B cell (primary cell): ENCODE measurements at places on chromosomes 7 and 10. TPM values are rescaled to one million over a fixed set of nuclear protein-coding genes. Genes with fewer than 3 reads are reported as not detected.

- H3K27ac ChIP-seq = no peak overlapping the region
- peaks cover 1% of the 10 kb centered on the region for H3K36me3 ChIP-seq
- H3K4me1 ChIP-seq = no peaks in the 10 kb centered on the region
These were observed 88.9 kb downstream of the RAPGEF5 start for GRCh38 chr7:22267930-22268615.

- H3K27me3 ChIP-seq = no peaks in the 10 kb centered on the region
- H3K27ac ChIP-seq = no peak overlapping the region
- H3K4me1 ChIP-seq = no peaks in the 10 kb centered on the region
- no peaks in the 10 kb centered on the region for H3K36me3 ChIP-seq
- no peak for DNase-seq
These were observed 225.4 kb downstream of the BMPER start for GRCh38 chr7:34130558-34131295.

DNA sequence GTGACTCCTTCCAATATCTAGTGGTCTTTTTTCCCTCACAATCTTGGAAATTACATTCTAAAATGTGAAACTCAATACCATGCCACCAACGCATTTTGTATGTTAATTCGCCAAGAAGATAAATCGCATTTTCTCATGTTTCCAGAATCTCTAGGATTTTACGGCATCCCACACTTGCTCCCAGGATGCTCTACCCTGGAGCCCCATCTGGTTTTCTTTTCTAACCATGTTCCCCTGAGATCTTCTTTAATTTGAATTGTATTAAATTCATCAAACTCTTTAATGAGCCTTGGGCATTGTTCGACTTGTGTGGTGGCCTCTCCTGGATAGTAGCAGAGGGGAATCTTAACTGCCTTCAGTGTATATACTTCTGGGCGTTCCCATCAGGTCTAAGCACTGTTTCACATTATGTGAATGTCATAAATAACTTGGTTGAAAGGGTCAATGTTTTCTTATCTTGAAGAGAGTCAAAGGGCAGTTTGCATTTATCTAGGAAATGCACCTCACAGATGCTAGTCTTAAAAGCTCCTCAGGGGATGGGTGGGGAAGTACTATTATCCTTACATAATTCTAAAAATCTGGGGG, 169.1 kb upstream of the MEOX2 start:
- no peaks in the 10 kb centered on the region for H3K4me1 ChIP-seq
- H3K27ac ChIP-seq = no peak overlapping the region
- no peak overlapping the region for H3K4me3 ChIP-seq
- H3K27me3 ChIP-seq = no peaks in the 10 kb centered on the region

DNA sequence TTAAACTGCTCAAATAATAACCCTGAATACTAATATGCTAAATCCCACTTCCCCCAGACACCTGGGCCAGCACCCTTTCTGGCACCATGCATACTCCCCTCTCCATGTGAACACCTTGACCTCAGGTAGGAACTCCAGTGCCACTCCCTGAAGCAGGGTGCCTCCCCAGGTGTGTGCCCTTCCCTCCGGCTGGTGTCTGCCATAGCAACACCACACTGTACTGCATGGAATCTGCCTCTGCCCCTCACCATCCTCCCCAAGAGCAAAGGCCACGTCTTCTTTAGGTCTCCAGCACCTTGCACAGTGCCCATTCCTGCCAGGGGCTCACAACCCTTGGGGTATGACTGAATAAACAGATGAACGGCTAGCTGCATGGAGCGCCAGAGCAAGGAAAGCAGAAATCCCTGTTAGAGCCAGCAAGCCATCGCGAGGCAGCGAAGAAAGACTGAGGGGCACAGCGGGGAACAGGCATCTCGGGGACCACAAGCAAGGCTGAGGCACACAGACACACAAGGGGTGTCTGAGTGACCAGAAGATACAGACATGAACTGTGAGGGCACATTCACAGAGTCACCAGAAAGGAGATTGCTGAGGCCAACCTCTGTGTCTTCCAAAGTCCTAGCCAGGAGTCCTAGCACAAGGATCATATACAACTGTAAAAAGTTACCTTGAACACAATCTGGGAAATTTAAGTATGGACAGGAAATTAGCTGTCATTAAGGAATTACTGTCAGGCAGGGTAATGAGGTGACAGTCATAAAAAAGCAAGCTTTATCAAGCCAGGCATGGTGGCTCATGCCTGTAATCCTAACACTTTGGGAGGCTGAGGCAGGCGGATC, 25.7 kb downstream of the COBL start:
- H3K27ac ChIP-seq = no peak overlapping the region
- H3K4me3 ChIP-seq = no peak overlapping the region
- no peaks in the 10 kb centered on the region for H3K36me3 ChIP-seq
- H3K4me1 ChIP-seq = no peaks in the 10 kb centered on the region
- no peaks in the 10 kb centered on the region for H3K27me3 ChIP-seq

- no peak overlapping the region for H3K27ac ChIP-seq
- no peak overlapping the region for H3K4me3 ChIP-seq
- H3K4me1 ChIP-seq = no peaks in the 10 kb centered on the region
These were observed 130.3 kb downstream of the SRI start for GRCh38 chr7:88089561-88089960.

GRCh38 chr10:89522463-89522862, 12.9 kb downstream of the SLC16A12 start:
- DNase-seq = no peak
- no peaks in the 10 kb centered on the region for H3K36me3 ChIP-seq
- H3K4me1 ChIP-seq = no peaks in the 10 kb centered on the region
- no peaks in the 10 kb centered on the region for H3K27me3 ChIP-seq
- H3K27ac ChIP-seq = no peak overlapping the region
- H3K4me3 ChIP-seq = no peak overlapping the region

DNA sequence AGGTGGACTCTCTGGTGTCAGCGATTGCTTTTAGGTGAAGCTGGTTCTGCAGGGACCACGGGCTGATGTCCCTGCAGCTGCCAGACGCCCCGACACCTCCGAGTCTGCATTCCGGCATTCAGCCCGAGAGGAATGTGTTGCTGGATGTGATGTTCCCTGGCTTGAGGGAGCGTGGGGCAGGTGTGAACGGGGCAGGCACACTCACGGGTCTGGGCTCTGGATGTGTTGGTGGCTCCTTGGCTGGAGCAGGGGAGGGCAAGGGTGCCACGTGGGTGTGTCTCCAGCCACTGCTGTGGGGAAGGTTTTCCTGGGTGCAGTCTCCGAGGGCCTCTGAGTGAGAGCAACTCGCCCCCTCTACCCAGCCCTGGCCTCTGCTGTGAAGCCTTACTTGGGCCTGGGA, 140.5 kb downstream of the CAMK1D start:
- H3K36me3 ChIP-seq = no peaks in the 10 kb centered on the region
- no peak for DNase-seq
- H3K27me3 ChIP-seq = no peaks in the 10 kb centered on the region
- H3K4me1 ChIP-seq = peaks cover 11% of the 10 kb centered on the region

CUBN gene
- 4.2 and 5.3 TPM in 2 replicates for total RNA-seq

- H3K27me3 ChIP-seq = no peaks in the 10 kb centered on the region
- no peaks in the 10 kb centered on the region for H3K36me3 ChIP-seq
- no peak overlapping the region for H3K27ac ChIP-seq
- no peak overlapping the region for H3K4me3 ChIP-seq
- no peak for DNase-seq
- H3K4me1 ChIP-seq = no peaks in the 10 kb centered on the region
These were observed 218.0 kb upstream of the ZNF32 start for GRCh38 chr10:43866712-43867111.

DRGX gene
- total RNA-seq = not detected in 2 replicates

GRCh38 chr7:93212881-93213280, 13.4 kb downstream of the HEPACAM2 start:
- H3K27me3 ChIP-seq = no peaks in the 10 kb centered on the region
- no peak overlapping the region for H3K27ac ChIP-seq
- no peak overlapping the region for H3K4me3 ChIP-seq
- no peaks in the 10 kb centered on the region for H3K36me3 ChIP-seq
- H3K4me1 ChIP-seq = no peaks in the 10 kb centered on the region
- DNase-seq = no peak

GRCh38 chr10:84848967-84849366, 520.6 kb downstream of the CCSER2 start:
- no peaks in the 10 kb centered on the region for H3K4me1 ChIP-seq
- no peaks in the 10 kb centered on the region for H3K36me3 ChIP-seq
- DNase-seq = no peak
- no peaks in the 10 kb centered on the region for H3K27me3 ChIP-seq

DNA sequence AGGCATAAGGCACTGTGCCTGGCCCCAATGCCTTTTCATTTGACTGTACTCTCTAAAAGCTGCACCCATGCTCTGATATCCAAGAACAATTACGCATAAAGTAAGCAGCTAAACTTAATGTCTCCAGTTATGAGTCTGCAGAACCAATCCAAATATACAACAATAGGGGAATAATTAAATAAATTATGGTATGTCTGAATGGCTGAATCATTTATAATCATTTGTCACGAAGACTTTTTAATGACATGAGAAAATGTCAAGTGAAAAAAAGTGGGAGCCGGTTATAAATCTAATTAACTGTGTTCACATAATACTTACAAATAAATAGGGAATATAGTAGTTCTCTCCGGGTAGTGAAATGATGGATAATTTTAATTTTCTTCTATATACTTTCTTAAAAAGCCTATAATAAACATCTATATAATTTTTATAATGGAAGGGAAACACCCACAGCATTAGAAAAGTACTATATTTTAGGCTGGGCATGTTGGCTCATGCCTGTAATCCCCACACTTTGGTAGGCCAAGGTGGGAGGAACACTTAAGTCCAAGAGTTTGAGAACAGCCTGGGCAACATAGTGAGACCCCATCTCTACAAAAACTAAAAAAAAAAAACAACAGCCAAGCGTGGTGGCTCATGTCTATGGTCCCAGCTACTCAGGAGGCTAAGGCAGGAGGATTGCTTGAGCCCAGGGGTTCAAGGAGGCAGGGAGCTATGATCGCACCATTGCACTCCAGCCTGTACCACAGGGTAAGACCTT, 14.2 kb downstream of the SLC37A3 start:
- H3K4me1 ChIP-seq = peaks cover 2% of the 10 kb centered on the region
- no peak overlapping the region for H3K4me3 ChIP-seq
- peaks cover 3% of the 10 kb centered on the region for H3K36me3 ChIP-seq
- no peak for DNase-seq

PITX3 gene
- not detected in 2 replicates for total RNA-seq

- no peaks in the 10 kb centered on the region for H3K27me3 ChIP-seq
- H3K36me3 ChIP-seq = no peaks in the 10 kb centered on the region
- DNase-seq = no peak
- H3K27ac ChIP-seq = no peak overlapping the region
These were observed 2.1 kb downstream of the AFAP1L2 start for GRCh38 chr10:114402233-114402632.

ARHGAP12 gene
- total RNA-seq = 41.0 and 45.3 TPM in 2 replicates

LOXL4 gene
- total RNA-seq = not detected in 2 replicates

PNLIPRP1 gene
- not detected in 2 replicates for total RNA-seq

GRCh38 chr7:152093717-152094116, 68.2 kb downstream of the GALNT11 start:
- H3K27ac ChIP-seq = no peak overlapping the region
- no peak for DNase-seq
- no peaks in the 10 kb centered on the region for H3K4me1 ChIP-seq
- no peaks in the 10 kb centered on the region for H3K27me3 ChIP-seq

DNA sequence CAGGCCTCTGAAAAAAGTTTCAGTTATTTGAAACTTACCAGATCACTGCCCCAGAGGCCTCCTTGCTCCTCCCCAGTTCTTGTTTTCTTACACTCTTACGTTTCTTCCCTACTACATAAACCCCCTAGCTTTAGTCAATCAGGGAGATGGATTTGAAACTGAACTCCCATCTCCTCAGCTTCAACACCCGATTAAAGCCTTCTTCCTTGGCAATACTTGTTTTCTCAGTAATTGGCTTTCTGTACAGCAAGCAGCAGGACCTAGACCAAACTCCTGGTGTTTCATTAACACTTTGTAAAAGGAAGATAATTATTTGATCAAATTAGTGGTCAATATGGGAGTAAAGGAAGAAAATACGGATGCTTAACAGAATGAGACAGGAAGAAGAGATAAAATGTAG, 870.4 kb downstream of the PCDH15 start:
- H3K27ac ChIP-seq = no peak overlapping the region
- no peaks in the 10 kb centered on the region for H3K36me3 ChIP-seq
- H3K4me1 ChIP-seq = no peaks in the 10 kb centered on the region

DNA sequence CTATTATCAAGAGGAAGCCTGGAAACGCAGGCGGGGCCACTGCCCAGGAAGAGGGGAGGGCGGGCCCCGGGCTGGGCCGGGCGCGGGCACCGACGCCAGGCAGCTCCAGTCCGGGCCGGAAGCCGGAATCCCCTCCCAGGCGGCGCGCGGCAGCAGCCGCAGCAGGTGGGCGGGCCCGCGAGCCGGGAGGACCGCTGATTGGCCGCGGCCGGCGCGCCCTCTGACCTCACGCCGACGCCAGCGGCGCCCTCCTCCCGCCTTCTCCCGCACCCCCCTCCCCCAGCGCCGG, 438 bp downstream of the BCL7B start:
- peaks cover 10% of the 10 kb centered on the region for H3K36me3 ChIP-seq
- H3K27me3 ChIP-seq = no peaks in the 10 kb centered on the region
- H3K27ac ChIP-seq = peak overlapping the region; percentile 92

DNA sequence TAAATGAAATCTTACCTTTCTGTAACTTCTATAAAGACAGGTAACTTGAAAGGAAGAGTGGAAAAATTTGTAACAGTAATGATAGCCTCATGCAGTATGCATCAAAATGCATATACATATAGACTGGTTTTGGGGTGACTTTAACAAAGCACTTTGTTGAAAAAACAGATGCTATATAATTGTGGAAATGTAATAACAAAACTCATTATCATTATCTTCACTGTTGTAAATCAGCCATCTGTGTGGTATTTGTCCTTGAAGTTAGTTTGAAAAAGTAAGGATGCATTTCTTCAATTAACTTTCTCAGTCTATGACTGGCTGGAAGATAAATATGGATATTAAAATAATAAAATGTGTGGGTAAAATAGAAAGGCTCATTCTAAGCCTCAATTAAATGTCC, 6.1 kb upstream of the DGKB start:
- no peaks in the 10 kb centered on the region for H3K4me1 ChIP-seq
- no peaks in the 10 kb centered on the region for H3K36me3 ChIP-seq
- DNase-seq = no peak
- no peaks in the 10 kb centered on the region for H3K27me3 ChIP-seq
- no peak overlapping the region for H3K27ac ChIP-seq

LGI1 gene
- not detected in 2 replicates for total RNA-seq

- no peak overlapping the region for H3K4me3 ChIP-seq
- H3K27ac ChIP-seq = no peak overlapping the region
- no peak for DNase-seq
- H3K4me1 ChIP-seq = no peaks in the 10 kb centered on the region
- no peaks in the 10 kb centered on the region for H3K27me3 ChIP-seq
- no peaks in the 10 kb centered on the region for H3K36me3 ChIP-seq
These were observed 659.5 kb upstream of the NRG3 start for GRCh38 chr10:81215498-81215897.

GRCh38 chr7:41378156-41378555, 324.7 kb downstream of the INHBA start:
- H3K27me3 ChIP-seq = no peaks in the 10 kb centered on the region
- no peaks in the 10 kb centered on the region for H3K36me3 ChIP-seq
- H3K4me1 ChIP-seq = no peaks in the 10 kb centered on the region
- no peak overlapping the region for H3K4me3 ChIP-seq
- no peak for DNase-seq

GRCh38 chr10:113947184-113948041, 93.0 kb downstream of the NHLRC2 start:
- H3K4me3 ChIP-seq = no peak overlapping the region
- H3K27me3 ChIP-seq = no peaks in the 10 kb centered on the region
- no peaks in the 10 kb centered on the region for H3K4me1 ChIP-seq
- no peak for DNase-seq
- no peak overlapping the region for H3K27ac ChIP-seq

HPSE2 gene
- total RNA-seq = not detected in 2 replicates
